Activated CD4-positive, alpha-beta T cell treated with anti-CD3 and anti-CD28 coated beads, Interleukin-2, amount 10 ng/mL, durations not matched to agents 7 days and 5 days (primary cell): ENCODE measurements at places on chromosomes 6 and 20.

DNA sequence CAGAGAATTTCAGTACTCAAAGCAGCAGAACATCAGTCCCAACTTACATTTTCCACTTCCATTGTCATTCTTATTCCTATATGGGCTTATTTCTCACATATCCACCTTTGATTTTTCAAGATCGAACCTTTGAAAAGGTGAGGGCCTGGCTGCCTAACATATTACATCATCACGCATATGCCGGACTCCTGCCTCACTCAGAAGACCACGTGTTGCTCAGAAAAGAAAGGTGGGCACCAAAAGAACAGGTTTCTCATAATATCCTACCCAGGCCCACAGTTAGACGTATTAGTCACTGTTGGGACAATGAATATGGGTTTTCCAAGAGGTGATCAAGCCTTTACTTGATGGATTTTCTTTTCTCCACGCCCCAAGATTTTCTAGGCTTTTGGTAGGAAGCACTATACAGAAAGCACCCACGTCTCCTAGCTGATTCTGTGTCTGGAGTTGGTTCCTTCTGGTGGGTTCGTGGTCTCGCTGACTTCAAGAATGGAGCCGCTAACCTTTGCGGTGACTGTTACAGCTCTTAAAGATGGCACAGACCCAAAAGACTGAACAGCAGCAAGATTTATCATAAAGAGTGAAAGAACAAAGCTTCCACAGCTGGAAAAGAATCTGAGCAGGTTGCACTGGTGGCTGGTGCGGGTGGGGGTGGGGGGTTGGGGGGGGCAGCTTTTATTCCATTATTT is 168.9 kb downstream of the ATXN1 start:
- DNase-seq: no peak

- no peak for DNase-seq
These were observed 42.8 kb downstream of the PFDN4 start for GRCh38 chr20:54250691-54251090.

GRCh38 chr20:21663465-21663864 is 42.0 kb upstream of the PAX1 start:
- no peak for DNase-seq

DNA sequence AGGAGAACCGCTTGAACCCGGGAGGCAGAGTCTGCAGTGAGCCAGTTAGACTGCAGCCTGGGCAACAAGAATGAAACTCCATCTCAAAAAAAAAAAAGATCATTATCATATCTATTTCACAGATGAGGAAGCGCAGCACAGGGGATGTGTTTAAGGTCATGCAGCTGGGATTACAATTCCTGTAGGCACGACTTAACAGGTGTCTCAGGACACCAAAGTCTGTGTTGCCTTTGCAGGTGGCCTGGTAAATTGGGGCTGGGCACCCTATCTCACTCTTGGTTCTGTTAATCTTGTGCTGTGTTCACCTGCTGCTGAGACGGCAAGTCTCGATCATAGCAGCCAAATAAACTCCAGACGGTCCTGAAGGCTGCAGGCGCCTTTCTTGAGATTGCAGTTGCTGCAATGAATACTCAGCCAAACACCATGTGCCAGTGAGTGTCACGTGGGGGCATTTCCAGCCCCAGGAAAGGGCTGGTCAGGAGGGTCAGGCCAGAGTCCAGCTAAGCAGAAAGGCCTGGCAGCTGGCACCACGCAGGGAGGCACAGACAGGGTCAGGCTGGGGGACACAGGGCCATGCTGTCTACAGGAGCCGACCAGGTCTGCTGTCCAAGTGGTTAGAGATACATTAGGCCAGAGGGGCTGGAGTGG is 55.8 kb downstream of the FGD2 start:
- no peak for DNase-seq

DNA sequence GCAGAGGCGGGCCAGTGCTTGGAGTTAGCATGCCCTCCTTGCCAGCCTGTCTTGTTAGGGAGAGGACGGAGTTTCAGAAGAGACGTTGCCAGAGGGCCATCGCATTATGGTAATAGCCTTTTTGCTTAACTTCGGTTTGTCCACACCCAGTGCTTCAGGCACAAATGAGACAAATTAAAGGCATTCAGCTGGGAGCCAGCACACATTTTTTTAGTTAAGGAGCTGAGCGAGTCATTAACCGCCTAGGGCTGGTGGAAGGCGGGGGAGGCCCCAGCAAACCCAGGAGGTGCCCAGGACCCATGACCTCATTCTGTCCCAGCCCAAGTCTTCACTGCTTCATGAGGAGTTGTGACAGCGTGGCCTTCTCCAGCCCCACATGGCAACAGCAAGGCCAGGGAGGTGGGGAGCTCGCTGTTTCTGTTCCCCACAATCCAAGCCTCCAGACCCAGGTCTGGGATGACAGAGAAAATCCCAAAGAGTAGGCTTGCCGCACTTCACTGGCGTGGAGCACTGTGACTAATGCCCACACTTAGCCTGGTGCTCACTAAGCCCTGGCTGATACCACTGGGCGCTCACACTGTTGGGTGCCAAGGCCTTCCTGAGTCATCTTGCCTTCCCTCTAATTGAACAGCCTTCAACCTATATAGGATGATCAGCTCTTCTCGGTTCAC is 237.1 kb downstream of the ANKRD60 start:
- no peak for DNase-seq

DNA sequence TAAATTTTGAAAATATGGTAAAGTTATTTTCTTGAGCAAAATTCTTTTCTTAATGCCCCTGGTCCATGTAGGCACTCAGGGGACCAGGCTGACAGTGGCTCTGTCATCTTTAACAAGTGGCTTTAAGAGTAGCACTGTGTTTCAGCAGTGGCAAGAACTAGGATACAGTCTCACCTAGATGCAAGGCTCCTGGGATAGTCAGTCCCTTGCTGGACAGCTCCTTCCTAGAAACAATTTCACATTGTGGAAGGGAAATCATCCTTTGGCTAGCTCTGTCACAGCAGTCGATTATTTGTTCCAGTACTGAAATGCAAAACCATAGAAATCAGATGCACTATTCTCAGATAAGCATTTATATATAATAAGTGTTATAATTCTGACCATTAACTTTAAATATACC is 175.4 kb upstream of the KCNQ5 start:
- no peak for DNase-seq

DNA sequence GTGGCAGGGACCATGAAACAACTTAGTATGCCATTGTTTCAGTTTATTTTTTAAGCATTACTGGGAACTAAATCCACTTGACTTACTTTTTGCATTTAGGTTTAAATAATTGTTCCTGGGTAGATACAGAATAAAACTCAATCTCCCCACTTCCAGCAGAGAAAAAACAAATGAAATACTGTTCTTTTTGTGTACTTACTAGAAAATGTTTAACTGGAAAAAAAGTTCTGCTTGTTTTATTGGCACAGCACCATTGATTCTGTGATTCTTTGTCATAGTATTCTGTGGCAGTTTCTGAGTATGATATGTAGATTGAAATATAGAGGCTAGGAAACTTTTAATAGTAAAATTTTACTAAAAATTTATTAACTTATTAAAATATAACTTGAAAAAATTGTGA is 10.2 kb downstream of the ASXL1 start:
- DNase-seq: no peak

GRCh38 chr20:36465109-36466080 is 75.9 kb upstream of the MYL9 start:
- DNase-seq: peak; percentile 40

GRCh38 chr6:76633259-76633658 is 560.8 kb upstream of the IMPG1 start:
- no peak for DNase-seq
